ENCODE measurements at places on chromosomes 4 and X. TPM values are rescaled to one million over a fixed set of nuclear protein-coding genes. Genes with fewer than 3 reads are reported as not detected.

DNA sequence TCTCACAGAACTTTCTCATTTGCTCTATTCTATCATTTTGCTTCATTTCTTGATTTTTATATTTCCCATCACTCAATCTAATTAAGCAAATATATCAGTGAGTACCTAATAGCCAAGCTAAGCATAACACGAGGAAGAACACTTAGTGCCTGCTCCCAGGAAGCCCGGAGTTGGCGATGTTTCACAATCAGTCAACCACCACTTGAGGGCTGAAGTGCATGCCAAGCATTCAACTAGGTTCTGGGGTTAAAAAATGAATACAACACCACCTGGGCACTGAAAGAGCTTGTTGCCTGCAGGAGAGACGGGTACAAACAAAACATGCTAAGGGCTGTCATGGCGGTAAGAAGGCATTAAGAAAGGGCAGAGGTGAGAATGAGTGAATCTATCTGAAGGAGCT, 47.5 kb downstream of the UCHL1 start:
- DNase-seq, result no peak

- DNase-seq, result peak; percentile 50
Measured at GRCh38 chr4:152138451-152138850, 377.6 kb upstream of the GATB start.

GRCh38 chrX:132378281-132378680, 110.6 kb downstream of the MBNL3 start:
- DNase-seq, result no peak

- no peak for DNase-seq
Measured at GRCh38 chrX:109270580-109271484, 211.1 kb downstream of the GUCY2F start.

DNA sequence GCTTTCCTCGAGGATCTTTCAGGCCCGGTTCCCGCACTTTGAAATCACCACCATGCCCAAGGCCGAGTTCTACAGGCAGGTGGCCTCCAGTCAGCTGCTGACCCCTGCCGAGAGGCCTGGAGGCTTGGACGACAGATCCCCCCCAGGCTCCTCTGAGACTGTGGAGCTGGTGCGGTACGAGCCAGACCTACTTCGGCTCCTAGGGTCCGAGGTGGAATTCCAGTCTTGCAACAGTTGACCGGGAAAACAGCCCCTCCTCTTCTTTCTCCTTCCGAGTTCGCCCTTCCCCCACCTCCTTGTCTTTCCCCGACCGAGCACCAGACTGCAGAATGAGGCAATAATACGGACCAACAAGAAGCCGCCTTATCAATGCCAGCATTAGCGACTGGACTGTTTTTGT, 54.4 kb downstream of the ELF4 start:
- DNase-seq, result no peak

- DNase-seq, result no peak
Measured at GRCh38 chrX:134685668-134686067, 27.4 kb upstream of the PLAC1 start.

DNA sequence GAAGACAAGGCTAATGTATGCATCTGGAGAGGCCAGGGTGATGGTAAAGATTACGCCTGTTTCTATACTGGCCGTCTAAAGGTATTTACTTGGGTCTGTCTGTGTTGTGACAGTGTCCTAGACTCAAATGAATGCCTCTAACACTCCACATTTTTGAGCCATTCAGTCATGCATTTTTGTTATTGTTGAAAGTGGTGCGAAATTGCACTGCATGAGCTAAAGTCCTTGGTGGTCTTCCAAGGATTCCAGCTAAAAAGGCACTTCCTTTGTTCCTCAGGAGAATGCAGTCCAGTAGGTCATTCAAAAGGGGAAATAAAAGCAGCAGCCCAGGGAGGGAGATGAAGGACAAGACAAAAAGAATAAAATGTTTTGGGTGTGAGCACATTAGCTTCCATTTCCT, 3.0 kb downstream of the GPC4 start:
- DNase-seq, result no peak

DNA sequence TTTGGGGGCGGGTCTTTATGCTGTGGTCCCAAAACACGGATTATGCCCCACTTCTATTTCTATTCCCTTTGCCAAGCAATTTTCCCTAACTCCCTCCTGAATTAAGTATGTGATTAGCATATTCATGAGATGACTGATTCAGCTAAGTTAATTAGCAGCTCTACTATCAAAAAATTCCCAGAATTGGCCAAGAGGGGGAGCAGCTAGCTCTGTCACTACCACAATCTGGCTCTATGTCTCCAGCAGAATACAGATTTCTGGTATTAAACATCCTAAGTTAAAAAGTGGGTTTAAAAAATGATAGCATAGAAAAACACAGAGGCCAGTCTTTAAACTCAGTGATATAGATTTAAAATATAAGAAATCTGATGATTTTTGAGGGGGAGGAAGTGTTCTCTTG, 80.3 kb downstream of the GPC4 start:
- peak; percentile 5 for DNase-seq

- no peak for DNase-seq
Measured at GRCh38 chr4:37717576-37717975, 31.4 kb upstream of the RELL1 start.

DNA sequence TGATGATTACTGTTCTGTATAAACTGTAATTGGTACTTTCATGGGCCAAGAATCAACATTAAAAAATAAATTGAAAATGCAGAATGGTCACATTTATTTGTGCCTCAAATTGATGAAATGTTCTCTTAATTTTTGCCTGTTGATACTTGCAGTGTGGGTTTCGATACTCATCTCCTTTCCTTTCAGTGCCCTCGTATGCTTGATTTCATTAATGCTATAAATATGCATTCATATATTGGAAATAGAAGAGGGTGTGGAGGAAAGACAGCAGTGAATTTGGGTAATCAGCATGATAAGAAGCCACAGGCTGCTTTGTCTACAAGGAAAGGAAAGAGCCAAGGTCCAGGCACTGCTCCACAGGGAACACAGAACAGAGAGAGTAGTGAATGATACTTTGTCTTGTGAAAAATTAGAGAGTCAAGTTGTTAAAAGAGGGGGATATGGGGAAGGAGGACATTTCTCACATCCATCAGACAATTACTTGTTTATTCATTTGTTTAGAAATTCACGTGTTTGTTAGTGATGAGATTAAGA, 1.0 kb upstream of the DDX60 start:
- DNase-seq, result no peak

DNA sequence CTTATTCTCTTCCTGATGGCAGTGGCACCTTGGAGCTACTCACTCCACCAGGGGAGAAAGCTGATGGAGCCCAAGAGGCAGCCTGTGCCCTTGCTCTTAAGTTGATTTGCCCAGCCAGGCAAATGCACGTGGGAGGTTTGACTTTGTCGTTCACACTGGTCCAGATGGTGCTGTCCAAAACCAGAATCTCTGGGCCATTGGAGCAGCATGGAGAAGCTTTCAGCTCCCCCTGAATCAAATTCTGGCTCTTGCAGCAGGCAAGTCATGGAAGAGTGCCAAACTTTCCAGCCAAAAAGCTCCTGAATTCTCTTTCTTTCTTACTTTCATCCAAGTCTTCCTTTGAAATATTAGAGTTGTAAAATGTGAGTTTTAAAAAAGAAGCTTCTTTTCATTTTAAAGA, 970.4 kb downstream of the RPA4 start:
- DNase-seq, result no peak

- no peak for DNase-seq
Measured at GRCh38 chr4:48129307-48130014, 4.6 kb downstream of the TXK start.

GRCh38 chrX:13661735-13662288, 8.9 kb downstream of the TCEANC start:
- no peak for DNase-seq

DNA sequence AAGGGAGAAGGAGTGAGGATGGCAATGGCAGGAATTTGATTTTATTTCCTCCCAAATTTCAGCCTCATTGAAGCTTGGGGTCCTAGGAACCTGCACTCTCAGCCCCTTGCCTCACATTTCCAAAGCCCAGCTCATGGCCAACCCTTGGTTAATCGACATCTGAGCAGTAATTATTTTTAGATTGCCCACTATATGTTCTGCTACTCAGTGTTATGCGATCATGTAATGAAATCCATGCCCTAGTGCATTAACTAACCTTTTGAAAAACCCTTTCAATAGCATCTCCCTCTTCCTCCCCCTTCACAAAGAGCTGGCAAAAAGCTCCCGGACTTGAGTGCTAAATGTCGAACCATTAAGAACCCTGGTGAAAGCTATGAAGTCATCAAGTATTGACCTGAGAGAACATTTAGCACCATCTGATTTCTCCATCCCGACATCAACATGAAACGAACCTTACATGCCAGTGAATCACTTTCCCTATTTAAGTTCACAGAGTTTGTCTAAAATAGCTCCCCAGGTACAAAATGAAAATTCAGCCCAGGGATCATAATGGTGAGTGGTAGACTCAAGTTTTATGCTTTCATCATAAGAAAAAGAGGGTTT, 59.2 kb upstream of the RPS6KA3 start:
- DNase-seq, result no peak

GRCh38 chr4:90582087-90582486, 454.9 kb downstream of the CCSER1 start:
- no peak for DNase-seq

GRCh38 chrX:112835019-112835418, 5.6 kb downstream of the AMOT start:
- DNase-seq, result no peak

DNA sequence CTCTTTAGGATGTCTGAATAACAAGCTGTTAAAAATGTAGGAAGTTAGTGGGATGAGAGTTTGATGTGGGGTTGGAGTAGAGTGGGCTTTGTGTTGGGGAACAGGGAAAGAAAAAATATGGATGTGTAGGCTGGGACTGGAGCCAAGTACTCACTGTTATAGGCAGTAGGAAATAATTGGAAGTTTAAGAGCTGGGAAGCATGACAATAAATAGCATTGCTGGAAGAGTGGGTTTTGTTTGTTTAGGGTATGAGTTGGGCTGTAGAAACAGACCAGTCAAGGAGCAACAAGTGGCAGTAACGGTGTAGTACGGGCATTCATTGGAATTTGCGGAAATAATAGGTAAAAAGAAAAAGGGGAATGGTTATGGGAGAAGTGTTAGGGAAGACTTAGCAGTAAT, 81.6 kb downstream of the KDM6A start:
- no peak for DNase-seq

DNA sequence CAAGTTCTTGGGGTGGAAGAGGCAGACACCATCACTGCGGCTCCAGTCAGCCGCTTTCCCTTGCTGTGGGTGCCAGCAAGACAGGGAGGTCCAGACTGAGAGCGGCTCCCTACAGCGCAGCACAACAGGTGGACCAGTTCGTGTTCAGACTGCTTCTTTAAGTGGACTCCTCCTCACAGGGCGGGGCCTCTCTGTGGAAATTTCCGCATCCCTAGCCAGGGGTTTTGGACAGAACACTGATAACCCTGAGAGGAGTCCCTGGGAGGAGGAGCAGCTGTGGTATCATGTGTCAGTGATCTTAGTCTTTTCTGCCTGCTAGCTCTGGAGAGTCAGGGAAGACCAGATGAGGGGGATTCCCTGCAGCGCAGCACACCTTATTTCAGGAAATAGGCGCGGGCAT, 48.5 kb downstream of the MAGEC2 start:
- DNase-seq, result no peak

DNA sequence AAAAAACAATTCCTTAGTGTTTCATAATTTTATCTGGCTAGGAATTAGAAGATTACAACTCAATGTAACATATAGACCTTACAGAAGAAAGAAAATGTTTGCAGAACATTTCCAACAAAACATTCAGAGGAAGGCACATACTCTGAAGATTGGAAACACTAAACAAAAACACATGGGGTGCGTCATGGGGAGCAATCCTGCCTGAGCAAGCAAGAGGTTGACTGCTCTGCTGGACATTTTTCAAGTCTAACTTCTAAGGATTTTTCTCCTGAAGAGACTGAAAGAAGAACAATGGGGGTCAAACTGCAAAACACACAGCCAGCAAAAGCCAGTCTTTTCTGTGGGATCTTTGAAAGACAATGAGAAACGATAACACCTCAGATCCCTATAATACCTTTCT, 182.8 kb downstream of the GUCY2F start:
- no peak for DNase-seq

DNA sequence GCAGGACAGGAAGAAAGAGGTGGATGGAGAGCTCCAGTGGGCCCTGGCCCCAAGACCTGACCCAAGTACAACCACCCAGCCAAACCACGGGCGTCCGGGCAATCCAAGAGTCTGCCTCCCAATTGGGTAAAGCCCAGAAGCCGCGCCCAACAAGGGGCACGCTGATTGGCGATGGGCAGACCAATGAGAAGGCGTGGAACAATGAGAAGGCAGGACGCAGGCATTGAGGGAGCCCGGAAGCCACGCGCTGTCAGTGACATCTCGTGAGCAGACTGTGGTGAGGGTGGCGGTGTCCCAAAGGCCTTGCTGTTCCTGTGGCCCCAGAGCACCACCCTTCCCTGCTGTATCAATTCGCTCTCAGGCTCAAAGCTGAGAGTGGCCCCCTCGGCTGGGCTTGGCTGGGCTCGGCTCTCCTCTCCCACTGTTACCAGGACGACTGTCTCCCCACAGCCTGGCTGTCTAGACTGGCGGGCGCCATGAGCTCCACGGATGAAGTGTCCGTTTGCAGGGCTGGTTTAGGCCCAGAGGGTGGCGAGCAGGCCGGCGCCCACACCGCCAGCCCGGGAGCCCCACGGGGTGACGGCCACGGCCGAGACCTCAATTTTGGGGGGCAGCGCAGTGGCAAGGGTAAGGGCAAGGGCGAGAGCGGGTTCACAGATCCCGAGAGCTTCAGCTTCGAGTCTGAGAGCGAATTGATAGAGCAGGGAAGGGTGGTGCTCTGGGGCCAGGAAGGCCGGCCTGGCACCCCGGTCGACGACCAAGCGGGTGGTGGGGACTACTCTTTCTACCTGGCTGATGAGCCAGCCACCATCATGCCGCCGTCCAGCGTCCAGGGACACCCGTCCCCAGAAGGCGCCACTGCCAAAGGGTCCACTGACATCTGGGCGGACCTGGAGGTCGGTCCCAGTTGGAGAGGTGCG, at the start of gene LOC101059915:
Gene LOC101059915 (plus strand): TSS at position 219 of the 920 bp plus-strand sequence.
- DNase-seq, result no peak

DNA sequence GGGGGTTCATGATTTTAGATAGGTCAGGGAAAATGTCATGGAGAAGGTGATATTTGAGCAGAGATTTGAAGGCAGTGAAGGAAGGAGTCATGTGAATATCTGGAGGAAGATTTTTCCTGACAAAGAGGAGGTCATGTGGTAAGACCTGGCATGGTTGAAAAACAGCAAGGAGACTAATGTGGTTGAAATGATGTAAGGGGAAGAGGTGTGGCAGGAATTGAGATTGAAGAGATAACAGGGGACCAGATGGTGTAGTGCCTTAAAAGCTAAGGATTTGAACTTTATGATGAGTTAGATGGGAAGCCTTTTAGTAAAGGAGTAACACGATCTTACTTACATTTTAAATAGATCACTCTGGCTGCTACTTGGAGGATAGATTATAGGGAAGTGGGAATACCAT, 210.9 kb downstream of the RTL9 start:
- no peak for DNase-seq

DCAF4L1 gene
- not detected for polyA plus RNA-seq

FMR1NB gene
- polyA plus RNA-seq, result not detected

CT45A10 gene
- not detected for polyA plus RNA-seq

CFP gene
- polyA plus RNA-seq, result 13.5 TPM

SSX2B gene
- polyA plus RNA-seq, result not detected

ATP8A1 gene
- polyA plus RNA-seq, result 9.6 TPM

CT55 gene
- polyA plus RNA-seq, result not detected

TLL1 gene
- not detected for polyA plus RNA-seq

SGMS2 gene
- polyA plus RNA-seq, result not detected

CT45A2 gene
- not detected for polyA plus RNA-seq

SLC10A4 gene
- not detected for polyA plus RNA-seq

SHROOM3 gene
- not detected for polyA plus RNA-seq

TMEM187 gene
- polyA plus RNA-seq, result 23.8 TPM

PITX2 gene
- not detected for polyA plus RNA-seq

PDZD4 gene
- 2.7 TPM for polyA plus RNA-seq

PPEF1 gene
- polyA plus RNA-seq, result not detected

GUCY1A1 gene
- polyA plus RNA-seq, result not detected
